KG1 (cell line): ENCODE measurements at places on chromosomes 4 and X.

DNA sequence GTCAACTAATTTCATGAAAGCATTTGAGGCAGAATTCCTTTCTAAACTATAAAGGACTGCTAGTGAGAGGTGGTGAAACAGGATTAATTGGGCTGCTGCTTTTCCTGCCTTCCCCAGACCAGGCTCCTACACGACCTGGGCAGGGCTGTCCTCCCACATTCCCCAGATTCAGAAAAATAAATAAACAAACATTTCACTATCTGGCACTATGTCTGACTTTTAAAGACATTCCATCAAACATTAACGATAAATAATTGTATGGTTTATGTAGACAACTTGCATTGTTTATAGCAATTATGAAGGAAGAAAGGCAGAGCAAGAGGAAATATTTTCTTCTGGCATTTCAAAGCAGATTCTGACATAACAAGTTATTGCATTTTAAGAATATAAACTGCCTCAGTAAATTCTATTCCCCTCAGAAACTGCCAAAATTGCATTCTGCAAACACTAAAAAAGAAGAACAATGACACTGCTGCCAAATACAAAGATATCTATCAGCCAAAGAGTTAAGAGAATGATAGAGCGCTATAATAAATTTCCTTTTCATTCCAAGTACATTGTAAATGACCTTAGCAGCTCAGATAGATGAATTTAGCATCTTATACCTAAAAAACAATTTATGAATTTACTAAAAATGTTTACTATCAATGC lies 214.7 kb upstream of the INTU start:
- DNase-seq = no peak

- DNase-seq = no peak
These were observed 608.5 kb downstream of the PDHA2 start for GRCh38 chr4:96448315-96448872.

DNA sequence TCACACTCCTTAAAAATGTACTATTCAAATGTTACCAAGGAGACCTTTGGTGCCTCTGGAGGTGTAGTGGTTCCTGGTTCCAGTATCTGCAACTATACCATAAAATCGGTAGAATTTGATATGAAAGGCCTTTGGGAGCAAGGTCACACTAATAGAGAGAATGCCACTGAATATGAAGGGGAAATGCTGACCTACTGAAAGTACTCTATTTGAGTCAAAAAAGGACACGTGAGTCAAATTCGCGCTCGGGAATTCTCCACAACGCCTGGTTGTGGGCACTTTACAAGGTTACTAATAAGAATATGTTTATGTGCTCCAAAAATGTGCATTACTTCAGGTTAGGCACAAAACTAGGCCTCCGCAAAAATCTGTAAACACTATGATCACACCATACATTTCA lies 39.5 kb upstream of the RELL1 start:
- no peak for DNase-seq

- DNase-seq = no peak
These were observed 125.4 kb upstream of the CXorf66 start for GRCh38 chrX:140090800-140091124.

- no peak for DNase-seq
These were observed 171.1 kb downstream of the ZNF330 start for GRCh38 chr4:141391771-141392170.

DNA sequence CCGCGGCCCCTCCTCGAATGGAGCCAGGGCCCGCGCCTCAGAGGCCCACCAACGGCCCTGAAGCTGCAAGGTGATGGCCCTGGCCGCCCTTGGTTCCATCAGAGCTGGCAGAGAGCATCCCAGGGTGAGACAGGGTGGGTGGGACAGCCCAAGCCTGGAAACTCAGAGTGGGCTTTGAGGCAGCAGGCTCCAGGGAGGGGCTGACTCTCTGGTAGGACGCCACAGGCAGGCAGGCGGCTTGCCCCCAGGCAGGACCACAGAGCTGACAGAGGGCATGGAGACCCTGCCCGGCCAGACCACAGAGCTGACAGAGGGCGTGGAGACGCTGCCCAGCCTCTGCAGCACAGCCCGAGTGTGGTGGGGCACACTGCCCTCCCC lies 4.8 kb downstream of the MYL5 start:
- no peak for DNase-seq

DNA sequence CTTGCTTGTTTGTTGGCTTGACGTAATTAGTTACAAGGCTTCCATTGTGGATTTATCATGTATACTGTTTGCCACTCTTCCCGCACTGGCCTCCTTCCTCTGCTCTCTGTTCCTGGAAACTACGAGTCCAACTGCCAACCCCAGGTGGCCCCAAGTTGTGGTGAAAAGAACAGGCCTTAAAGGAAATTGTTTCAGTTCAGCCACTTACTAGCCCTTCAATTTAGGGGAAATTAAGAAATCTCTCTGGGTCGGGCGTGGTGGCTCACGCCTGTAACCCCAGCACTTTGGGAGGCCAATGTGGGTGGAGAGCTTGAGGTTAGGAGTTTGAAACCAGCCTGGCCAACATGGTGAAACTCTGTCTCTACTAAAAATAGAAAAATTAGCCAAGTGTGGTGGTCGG lies 28.0 kb downstream of the RBM47 start:
- DNase-seq = no peak

- no peak for DNase-seq
These were observed 230.6 kb downstream of the PCDH7 start for GRCh38 chr4:30950737-30951136.

GRCh38 chr4:129144755-129145206 lies 48.8 kb downstream of the C4orf33 start:
- DNase-seq = no peak

GRCh38 chrX:110667706-110668105 lies 127.9 kb downstream of the CHRDL1 start:
- DNase-seq = no peak

DNA sequence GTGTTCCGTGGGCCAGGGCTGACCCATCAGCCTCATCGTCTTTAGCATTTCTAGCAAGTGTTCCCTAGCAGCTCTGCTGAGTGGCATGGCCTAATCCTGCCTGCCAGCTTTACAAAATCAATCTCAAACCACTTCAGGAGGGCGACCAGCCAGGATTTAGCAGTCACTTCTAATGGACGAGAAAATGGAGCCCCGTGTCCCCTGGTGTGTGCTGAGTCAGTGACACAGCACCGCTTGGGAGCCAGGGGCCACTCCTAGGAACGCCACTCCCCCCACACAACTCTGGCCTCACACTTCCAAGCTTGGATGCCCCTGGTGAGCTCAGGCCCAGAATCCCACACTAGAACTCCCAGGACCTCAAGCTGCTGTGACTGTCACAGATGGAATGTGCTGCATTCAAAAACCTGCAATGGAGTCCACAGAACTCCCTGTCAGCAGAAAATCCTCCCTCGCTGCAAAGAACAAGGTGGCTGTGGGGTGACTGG lies 311.2 kb upstream of the GATB start:
- no peak for DNase-seq

- no peak for DNase-seq
These were observed 15.1 kb downstream of the MCUB start for GRCh38 chr4:109574931-109575804.
